ENCODE measurements at places on chromosomes 16 and 17.

DNA sequence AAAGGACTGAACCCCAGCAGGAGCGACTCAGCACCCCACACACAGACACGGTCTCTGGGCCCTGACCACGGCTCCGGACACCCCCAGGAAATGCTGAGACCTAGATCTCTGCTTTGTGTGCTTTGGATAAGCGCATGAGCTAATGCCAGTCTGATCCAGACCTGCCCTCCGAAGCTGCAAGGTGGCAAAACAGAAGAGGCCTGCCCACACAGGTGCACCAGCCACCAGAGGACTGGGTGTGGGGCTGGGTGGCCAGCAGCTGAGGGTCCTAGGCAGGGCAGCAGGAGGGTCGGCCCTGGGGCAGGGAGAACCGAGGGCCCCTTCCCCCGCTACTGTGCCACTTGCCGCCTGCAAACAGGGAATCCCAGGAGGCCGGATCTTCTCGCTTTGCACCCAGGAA, 30.7 kb upstream of the EIF1 start:
- DNase-seq = no peak

- no peak for DNase-seq
Measured at GRCh38 chr16:76535-77272, 1.3 kb upstream of the MPG start.

- no peak for DNase-seq
Measured at GRCh38 chr17:61313461-61314326, 85.9 kb upstream of the TBX2 start.

DNA sequence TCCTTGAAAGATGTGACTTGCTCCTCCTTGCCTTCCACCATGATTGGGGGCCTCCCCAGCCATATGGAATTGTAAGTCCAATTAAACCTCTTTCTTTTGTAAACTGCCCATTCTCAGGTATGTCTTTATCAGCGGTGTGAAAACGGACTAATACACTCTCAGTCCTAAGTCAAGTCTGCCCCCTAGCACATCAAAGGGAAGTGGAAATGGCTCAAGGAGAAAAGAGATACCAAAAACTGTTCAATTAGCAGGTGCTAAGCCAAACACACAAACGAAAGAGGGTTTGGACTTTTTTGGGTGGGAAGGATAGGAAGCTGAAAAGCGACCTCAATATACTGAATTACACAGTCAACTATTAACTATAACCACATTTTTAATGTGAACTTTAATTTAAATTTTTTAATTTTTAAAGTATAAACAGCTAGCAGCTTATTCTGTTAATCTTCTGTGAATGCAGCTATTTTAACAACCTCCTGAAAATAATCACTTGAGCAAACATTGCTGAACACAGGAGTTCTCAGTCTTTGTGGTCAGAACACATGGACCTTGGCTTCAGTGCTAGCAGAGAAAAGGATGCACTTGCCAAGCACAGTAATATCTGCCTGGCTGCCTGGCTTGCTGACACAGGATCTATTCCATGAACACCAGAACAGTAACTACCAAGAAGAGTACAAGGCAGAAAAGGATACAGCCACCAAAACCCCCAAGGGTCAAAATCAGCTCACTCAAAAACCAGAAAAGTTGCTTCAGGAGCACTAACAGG, 10.9 kb downstream of the ZNF18 start:
- DNase-seq = no peak

- peak; percentile 61 for DNase-seq
Measured at GRCh38 chr16:68658341-68658973, 13.3 kb downstream of the CDH3 start.

DNA sequence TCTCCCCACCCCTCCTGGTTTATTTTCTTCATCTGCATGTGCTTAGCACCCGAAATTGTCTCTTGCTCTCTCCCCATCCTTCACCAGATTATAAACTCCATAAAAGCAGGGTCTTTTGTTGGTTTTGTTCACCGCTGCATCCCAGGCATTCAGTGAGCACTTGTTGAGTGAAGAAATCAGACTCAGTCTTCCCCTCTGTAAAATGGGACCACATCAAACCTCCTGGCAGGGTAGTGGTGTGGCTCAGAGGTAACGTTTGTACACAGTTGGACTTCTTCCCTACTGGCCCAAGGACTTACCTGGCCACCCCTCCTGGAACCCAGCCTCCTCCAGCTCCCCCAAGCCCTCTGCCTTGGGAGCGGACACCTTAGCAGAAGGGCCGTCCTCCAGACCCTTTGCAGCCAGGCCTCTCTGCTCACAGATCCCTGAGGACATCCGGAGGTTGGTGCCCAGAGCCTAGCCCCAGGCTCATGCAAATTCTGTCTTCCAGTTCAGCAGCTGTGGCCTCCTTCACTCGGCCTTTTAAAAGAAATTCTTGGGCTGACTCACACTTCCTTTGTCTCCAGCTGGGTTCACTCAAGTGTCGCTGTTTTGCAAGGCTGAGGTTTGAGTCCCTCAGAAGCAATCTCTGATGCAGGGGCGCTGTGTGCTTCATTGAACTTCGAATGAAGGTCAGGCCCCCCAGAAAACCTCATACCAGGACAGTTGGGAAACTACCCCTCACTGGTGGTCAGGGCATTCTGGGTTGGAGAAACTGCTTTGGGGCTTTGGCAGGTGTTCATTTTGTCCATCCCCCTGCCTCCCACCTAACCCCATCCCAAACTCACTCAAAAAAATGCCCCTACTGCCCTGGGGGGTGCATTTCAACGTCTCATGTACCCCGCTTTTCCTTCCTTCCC, 16.8 kb upstream of the RMI2 start:
- DNase-seq = peak; percentile 80

DNA sequence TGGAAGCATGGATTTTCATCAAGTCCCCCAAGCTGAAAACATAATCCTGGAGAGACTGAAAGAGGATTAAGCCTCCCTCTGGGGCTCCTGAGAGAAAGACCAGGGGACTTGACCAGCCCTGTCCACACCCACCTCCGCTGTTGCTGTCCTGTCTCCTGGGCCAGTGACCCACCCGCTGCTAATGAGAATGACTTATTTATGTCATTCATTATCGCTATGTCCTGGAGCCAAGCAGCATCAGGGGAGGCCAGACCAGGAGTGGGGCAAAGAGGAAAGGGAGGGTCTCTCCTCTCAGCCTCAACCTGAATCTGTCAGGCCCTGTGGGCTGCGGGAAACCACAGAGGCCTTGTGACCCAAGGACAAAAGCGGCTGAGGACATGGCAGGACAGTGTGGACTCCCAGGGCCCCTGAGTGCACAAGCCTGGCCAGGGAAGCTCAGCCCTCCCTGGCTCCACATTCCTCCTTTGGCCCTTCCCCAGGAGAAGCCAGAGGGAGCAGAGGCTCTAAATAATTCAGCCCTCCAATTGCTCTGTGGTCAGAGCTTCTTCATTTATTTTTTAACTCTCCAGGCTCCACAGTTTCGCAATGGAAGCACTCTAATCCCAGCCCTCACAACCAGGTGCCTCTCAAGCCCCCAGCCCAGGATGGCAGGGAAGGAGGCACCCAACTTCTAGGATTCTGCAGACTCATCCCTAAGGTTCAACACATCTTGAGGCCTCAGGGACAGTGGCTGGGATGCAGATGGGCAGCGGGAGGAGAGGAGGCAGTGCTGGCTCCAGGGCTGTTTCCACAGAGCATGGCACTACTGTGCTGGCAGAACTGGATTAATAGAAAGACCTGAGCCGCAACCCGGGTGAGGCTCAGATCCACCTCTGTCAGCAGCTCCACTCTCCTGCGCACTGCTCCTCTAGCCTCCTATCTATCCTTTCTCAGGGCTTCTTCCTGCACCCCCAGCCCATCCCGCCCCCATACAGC, 19.1 kb downstream of the CUEDC1 start:
- DNase-seq = no peak

GRCh38 chr16:77509796-77510195, 75.0 kb upstream of the ADAMTS18 start:
- DNase-seq = no peak

- no peak for DNase-seq
Measured at GRCh38 chr16:83098536-83098935, 471.8 kb downstream of the CDH13 start.

DNA sequence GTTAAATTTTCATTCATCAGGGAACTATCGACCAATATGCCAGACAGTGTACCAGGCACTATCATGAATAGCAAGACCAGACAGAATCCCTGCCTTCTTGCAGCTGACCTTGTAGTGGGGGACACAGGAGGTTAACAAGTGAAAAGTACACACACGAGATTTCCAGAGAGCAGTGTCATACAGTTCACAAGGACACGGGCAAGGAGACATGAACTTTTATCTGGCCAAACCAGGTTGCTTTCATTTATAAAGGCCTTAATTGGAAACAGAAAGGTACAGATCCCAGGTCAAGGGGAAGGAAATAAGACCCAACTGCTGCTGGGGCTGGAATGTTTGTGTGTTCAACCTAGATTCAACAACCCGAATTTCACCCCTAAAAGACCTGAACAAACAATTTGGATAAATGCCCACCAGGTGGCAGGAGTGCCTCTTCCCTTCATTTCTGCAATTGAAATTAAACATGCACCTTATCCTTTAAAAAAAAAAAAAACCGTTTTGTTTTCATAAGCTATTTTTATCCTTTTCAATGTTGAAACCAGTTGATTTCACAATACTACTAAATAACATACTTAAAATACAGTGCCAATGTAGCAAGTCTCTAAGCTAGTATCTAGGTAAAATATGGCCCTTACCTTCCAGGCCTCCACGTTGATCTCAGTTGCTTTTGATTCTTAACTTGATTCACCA, 65.9 kb downstream of the EMP2 start:
- DNase-seq = peak; percentile 51

DNA sequence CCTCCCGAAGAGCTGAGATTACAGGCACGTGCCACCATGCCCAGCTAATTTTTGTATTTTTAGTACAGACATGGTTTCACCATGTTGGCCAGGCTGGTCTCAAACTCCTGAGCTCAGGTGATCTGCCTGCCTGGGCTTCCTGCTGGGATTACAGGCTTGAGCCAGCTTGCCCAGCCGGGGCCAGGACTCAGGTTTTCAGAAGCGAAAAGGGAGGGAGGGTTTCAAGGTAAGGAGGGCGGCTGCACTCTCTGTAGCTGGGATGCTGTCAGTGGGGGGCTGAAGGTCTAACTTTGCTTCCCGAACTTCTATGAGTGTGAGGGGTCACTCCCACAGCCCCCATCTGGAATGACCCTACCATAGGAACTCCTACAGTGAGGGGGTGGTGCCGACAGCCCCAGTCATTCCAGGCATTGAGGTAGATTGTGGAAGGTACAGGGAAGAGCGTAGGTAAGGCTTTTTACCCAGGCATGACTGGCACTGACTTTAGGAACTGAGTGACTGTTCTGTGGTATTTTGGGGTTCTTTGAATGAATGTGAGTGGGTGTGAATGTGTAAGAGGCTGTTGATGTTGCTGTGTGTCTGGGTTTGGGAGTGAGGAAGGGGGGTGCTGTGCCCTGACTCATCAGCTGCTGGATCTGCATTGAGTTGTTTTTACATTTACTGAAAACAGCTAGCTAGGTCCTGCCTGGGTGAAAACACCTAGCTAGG, 3.8 kb upstream of the C1QL1 start:
- no peak for DNase-seq

DNA sequence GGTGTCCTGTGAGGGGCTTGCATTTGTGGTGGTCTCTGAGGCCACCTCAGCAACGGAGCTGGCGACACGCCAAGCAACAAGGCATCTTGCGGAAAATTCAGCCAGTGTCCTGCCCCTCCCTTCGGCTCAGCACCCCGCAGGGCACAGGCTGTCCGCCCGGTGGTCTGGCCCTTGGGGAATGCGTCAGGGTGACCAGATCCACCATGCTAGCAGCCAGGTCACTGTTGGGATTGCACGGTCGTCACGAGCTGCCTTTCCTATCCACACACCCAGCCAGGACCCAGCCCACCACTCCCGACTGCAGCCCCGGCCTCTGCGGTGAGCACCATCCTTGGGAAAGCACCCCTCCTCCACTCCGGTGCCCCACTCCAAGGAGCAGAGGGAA, 221.2 kb downstream of the NTN1 start:
- no peak for DNase-seq

DNA sequence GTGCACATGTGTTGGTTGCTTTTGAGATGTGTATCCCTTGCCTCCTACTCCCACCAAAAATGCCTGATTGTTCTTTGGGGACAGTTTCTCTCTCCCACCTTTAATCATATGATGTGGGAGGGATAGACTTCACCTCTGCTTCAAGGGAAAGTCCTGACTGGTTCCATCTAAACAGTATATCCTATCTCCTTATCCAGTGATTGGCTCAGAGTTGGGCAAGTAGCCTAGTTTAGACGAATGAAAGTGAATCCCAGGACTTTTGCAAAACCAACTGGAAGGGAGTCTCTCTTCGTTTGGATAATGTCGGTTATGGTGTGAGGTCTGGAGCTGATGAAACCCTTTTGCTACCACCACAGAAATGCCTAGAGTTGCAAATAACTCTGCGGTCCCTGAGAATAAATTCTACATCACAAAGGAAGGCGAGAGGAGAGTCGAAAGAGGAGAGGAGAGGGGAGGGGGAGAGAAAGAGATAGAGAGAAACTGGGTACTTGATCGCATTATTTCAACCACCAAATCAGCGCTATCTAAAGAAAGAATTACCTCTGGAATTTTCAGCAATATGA, 77.1 kb upstream of the SALL1 start:
- no peak for DNase-seq

- peak; percentile 78 for DNase-seq
Measured at GRCh38 chr16:55471448-55472097, 7.4 kb upstream of the MMP2 start.

GRCh38 chr17:6666077-6666521, 14.5 kb downstream of the C17orf100 start:
- peak; percentile 56 for DNase-seq

GRCh38 chr16:63312346-63312745, 1276.1 kb upstream of the CDH8 start:
- no peak for DNase-seq

GRCh38 chr16:54143934-54144571, 142.5 kb downstream of the IRX3 start:
- DNase-seq = no peak

DNA sequence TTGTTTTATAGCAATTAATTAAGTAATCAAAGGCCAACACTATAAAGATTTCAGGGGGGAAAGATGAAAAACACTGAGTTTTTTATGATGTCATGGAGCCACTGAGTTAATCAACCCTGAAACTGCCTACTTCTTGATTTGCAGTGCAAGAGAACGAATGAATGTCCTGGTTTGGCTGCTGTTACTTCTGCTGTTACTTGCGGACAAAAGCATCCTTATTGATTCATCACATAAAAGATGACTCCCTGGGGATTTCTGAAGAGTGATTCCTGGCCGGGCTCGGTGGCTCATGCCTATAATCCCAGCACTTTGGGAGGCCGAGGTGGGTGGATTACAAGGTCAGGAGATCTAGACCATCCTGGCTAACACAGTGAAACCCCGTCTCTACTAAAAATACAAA, 10.9 kb upstream of the SPNS3 start:
- DNase-seq = no peak

- DNase-seq = no peak
Measured at GRCh38 chr17:48751172-48751571, 22.6 kb upstream of the HOXB13 start.

All from AG09309 (cell line).